ENCODE measurements at places on chromosomes 1 and 21.

DNA sequence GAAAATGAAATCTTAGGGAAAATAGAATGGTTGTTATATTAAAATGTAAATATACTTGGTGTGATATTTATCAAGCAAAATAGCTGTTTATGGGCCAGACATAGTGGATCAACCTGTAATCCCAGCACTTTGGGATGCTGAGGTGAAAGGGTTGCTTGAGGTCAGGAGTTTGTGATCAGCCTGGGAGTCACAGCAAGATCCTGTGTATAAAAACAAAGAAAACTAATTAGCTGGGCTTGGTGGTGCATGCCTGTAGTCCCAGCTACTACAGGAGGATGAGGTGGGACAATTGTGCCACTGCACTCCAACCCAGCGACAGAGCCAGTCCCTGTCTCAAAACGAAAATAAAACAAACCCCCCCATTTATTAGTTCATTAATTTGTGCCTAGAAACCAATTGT lies 21.6 kb upstream of the CFHR1 start:
- DNase-seq, result no peak

- no peak for DNase-seq
Observed at GRCh38 chr1:201450721-201451291, 18.2 kb downstream of the PHLDA3 start.

GRCh38 chr21:41086569-41086968 lies 81.4 kb upstream of the BACE2 start:
- DNase-seq, result no peak

DNA sequence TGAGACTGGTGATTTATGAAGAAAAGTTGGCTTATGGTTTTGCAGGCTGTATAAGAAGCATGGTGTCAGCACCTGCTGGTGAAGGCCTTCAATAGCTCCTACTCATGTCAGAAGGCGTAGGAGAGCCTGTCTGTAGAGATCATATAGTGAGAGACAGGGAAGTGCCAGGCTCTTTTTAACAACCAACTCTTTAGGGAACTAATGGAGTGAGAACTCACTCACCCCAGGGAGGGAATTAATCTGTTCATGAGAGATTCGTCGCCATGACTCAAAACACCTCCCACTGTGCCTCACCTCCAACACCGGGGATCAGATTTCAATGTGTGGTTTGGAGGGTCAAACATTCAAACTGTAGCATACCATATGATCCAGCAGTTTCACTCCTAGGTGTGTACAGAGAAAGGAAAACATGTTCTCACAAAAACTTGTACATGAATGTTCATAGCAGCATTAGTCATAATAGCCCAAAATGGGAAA lies 72.6 kb downstream of the TTC3 start:
- no peak for DNase-seq

DNA sequence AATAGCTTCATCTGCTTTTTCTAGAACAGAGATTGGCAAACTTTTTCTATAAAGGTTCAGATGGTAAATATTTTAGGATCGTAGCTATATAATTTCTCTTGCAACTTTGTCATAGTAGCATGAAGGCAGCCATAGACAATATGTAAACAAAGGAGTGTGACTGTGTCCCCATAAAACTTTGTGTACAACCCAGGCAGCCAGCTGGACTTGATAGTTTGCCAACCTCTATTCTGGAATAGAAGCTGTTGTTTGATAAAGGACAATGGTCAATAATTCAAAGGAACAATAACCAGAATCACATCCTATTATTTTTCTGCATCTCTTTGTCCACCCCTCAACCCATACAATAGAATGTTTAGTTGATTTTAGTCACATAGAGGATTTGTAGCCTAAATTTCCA lies 286.7 kb downstream of the LMX1A start:
- DNase-seq, result peak; percentile 93

DNA sequence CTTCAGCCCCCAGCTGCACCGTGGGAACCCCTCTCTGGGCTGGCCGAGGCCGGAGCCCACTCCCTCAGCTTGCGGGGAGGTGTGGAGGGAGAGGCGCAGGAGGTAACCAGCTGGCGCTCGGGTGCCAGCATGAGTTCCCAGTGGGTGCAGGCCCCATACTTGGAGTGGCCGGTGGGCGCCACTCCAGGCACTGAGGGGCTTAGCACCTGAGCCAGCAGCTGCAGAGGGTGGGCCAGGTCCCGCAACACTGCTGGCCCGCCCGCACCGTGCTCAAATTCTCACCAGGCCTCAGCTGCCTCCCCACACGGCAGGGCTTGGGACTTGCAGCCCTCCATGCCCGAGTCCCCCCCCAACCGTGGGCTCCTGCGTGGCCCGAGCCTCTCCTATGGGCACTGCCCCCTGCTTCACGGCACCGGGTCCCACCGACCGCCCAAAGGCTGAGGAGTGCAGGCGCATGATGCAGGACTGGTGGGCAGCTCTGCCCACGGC lies 47.2 kb downstream of the LRRC53 start:
- DNase-seq, result no peak

- DNase-seq, result peak; percentile 47
Observed at GRCh38 chr1:30379684-30380624, 343.4 kb downstream of the MATN1 start.

DNA sequence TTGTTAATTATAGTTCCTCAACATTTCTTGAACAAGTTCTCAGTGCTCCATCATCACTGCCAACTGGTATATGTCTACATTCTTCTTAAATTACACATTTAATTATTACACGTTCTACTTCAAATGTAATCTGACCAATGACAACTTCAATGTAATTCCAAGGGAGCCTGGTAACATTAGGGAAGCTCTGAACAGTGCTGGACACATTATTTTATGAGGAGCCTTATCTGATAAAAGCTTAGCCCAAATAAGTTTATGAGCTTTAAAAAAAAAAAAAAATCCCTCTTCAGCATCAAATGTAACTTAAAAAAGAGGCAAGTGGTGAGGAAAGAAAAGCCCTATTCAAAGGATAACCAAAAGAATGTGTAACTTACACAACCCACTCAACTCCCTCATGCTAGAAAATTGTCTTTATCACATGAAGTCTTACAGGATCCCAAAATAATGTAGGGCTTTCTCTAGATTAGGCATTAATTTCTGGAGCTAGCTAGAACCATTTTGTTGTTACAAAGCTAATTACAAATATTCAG lies 35.2 kb upstream of the ABCA4 start:
- no peak for DNase-seq

GRCh38 chr1:2230781-2231531 lies 2.8 kb downstream of the SKI start:
- no peak for DNase-seq

DNA sequence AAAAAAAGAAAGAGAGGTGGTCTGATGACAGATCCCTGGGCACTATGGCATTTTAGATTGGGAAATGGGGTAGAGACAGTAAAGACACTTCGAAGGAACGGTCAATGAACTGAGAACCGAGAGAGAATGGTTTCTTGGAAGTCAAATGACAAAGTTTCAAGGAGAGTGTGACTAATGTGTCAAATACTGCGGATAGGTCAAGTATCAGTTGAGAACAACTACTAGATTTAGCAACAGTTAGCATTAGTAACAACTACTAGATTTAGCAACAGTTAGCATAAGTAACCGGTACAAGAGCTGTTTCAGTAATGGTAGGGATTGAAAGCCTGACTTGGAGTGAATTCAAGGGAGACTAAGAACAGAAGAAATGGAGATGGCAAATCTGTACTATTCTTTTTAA lies 35.0 kb downstream of the UROD start:
- no peak for DNase-seq

DNA sequence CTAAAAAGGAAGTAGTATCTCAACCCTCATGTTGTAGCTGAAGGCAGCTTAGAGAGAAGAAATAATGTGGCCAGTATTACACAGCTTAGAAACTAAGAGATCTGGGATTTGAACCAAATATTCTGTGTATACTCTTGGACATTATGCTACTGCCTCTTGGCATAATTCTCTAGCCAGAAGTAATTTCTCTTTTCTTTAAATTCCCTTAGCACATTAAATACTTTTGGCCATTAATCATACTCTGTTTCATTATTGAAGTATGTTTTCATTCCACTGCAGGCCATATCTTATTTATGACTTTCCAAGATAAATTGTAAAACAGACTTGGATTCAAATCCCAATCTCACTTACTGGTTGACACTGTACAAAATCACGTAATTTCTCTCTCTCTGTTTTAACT lies 181.3 kb upstream of the SPAG17 start:
- DNase-seq, result no peak

- no peak for DNase-seq
Observed at GRCh38 chr1:32806910-32807523, 10.1 kb downstream of the YARS1 start.

GRCh38 chr21:27803571-27803970 lies 836.7 kb upstream of the ADAMTS5 start:
- no peak for DNase-seq

All from NCI-H748 treated with DMSO at 0.1 percent for 48 hours (cell line).